ENCODE measurements at places on chromosomes 13 and 19. TPM values are rescaled to one million over a fixed set of nuclear protein-coding genes. Genes with fewer than 3 reads are reported as not detected.

The ZNF813 gene
- 3.8 TPM for total RNA-seq

The ETV2 gene
- 1.1 TPM for total RNA-seq

The CRB3 gene
- 301 TPM for total RNA-seq

The CEACAM19 gene
- 13.7 TPM for total RNA-seq

The SIPA1L3 gene
- 253 TPM for total RNA-seq

The COMP gene
- not detected for total RNA-seq

The OLFM2 gene
- not detected for total RNA-seq

DNA sequence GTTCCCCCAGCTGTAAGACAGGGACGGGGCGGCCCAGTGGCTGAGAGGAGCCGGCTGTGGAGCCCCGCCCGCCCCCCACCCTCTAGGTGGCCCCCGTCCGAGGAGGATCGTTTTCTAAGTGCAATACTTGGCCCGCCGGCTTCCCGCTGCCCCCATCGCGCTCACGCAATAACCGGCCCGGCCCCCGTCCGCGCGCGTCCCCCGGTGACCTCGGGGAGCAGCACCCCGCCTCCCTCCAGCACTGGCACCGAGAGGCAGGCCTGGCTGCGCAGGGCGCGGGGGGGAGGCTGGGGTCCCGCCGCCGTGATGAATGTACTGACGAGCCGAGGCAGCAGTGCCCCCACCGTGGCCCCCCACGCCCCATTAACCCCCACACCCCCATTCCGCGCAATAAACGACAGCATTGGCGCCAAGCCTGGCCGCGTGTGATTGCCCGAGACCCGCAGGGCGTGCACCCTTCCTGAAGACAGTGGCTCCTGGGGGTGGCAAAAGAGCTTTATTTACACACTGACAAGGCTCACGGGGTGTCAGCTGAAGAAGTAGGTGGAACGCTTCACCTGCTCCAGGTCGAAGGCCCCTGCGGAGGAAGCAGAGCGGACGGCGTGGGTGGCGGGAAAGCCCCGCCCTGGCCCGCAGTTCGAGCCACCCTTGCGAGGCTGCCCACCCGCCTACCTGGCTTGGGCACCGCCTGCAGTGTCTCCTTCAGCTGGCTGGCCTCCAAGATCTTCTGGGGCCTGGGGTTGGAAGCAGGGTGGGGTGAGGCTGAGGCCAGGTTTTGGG lies 16.4 kb downstream of the POLRMT start:
- no peak for DNase-seq

GRCh38 chr19:47406711-47407416 lies 12.5 kb downstream of the MEIS3 start:
- no peak for DNase-seq

GRCh38 chr19:41327076-41327575 lies 17.2 kb downstream of the CCDC97 start:
- DNase-seq, result no peak

DNA sequence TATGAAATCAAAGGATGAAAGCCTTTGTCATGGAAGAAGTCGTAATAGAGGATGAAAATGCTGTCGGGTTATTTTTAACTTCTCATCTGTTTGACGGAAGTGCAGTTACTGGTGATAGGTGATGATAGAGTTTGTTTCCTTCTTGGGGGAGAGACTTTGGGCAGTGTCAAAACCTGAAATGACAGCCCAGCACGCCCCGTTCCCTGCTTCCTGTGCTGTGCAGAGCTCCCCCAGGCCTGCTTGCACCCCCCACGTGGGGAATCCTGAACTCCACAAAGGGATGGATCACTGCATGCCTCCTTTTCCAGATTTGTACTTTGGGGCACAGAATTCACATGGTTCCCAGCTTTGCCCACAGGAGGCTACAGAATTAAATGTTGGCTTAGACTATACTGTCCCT lies 102.7 kb downstream of the ATP11A start:
- no peak for DNase-seq

- DNase-seq, result peak; percentile 39
These were observed 518 bp downstream of the KLF2 start for GRCh38 chr19:16325161-16325527.

GRCh38 chr19:18392417-18392816 lies 5.0 kb downstream of the LRRC25 start:
- DNase-seq, result peak; percentile 59

DNA sequence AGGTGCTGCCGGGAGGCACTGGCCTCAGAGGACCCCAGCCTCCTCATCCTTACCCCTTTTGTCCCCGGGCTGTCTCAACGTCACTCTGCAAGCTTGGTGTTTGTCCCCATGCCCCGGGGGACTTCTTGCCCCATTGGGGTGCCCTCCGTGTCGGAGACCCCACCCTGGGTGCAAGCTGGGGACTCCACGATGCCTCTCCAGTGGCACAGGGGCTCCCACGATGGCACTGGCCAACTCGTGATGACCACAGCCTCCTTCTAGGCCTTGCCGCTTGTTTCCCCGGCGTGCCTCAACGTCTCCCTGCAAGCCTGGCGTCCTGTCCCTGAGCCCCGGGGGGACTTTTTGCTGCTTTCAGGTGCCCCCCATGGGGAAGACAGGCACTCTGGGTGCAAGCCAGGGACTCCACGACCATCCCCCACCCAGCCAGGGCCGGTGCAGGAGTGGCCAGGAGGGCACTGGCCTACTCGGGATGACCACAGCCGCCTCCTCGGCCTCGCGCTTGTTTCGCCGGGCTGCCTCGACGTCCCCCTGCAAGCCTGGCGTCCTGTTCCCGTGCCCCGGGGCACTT lies 237.0 kb downstream of the TUBA3C start:
- DNase-seq, result no peak

DNA sequence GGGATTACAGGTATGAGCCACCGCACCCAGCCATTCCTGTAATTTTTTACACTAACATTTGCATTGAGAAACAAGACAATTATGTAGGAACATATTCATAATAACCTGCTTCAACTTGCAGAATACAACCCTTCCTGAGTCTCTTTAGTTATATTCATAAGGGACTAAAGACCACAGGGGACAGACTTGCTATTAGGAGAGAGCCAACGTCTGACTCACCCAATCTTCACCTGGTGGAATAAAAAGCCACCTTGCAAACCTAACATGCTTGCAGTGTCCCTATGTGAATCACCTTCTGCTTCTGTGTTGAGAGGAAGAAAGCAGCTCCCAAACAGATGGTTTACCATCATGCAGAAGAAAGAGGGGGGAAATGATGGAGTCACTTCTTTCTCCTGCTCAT lies 456.1 kb downstream of the PCDH9 start:
- DNase-seq, result no peak

- no peak for DNase-seq
These were observed 6.6 kb upstream of the CEBPG start for GRCh38 chr19:33366897-33367296.

GRCh38 chr19:50331994-50332243 lies 2.7 kb upstream of the KCNC3 start:
- DNase-seq, result no peak

GRCh38 chr13:97493456-97493855 lies 59.5 kb downstream of the RAP2A start:
- DNase-seq, result no peak

DNA sequence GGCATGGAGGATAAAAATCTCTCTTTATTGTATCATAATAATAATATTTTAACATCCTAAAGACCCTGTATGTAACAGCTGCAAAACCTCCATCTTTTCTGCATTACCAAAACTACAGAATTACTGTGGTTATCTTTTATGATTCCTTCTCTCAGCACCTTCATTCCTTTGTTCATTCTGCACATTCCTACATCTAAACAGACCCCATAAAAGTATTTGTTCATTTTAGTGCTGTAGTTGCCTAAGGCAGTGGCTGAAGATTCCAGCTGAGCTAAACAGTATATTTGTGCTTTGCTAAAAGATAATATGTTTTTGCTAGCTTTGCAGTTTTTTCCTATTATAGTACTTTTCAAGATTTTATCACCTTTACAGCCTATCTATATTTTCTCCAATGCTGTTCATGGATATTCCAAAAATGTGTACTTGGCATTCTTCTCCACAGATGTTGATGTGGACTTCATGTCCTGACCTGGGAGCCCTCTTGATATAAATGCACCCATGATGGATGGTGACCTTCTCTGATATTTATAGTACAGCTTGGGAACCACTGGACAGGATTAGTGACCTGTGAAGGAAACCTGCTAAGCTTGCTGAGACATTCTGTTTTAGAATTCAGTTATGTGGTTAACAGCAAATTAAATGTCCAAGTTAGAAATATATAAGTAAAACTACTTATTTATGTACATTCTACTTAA lies 2832.9 kb upstream of the PCDH20 start:
- no peak for DNase-seq

DNA sequence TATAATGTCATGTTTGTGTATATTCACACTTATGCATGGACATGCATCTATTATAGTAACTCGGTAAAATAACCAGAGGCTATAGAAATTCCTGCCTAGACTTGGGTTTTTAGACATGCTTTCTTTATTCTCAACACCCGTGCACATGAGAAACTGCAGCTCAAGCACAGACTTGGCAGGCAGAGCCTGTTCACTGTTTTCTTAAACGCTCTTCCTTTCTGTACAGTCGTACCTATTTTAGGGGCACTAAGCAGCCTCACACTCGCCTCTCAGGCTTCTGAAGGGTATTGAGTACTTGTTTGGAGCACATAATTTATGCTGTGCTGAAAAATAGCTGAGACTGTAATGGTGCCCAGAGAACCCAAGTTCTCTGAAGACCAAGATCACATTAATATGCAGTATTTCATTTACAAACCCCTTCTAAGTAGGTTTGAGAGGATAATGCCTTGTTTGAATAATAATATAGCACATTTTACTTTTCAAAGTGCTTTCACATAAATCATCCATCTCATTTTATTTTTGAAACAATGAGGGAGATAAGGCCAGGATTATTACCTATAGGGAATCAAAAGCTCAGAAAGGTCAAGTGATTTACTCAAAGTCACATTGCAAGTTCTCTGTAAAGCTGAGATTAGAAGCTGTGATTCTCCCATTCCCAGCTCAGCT lies 429.9 kb downstream of the SPRY2 start:
- no peak for DNase-seq

DNA sequence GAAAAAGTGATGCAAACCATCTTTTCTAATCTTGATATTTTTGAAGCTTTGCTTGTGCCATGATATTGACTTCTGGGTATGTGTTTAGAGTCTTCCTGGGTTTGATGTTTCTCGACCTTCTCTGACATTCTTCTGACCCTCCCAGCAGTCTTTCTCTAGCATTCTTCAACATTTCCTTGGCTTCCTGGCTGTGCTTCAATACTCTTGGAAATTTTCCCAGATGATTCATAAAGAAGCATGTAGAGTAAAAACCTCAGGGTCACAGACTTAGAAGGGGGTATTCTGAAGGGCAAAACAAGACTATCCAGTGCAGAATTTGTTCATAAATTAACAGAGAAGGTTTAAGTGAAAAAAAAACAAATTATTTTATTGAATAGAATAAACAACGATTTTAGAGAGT lies 946.3 kb upstream of the PCDH9 start:
- DNase-seq, result no peak

DNA sequence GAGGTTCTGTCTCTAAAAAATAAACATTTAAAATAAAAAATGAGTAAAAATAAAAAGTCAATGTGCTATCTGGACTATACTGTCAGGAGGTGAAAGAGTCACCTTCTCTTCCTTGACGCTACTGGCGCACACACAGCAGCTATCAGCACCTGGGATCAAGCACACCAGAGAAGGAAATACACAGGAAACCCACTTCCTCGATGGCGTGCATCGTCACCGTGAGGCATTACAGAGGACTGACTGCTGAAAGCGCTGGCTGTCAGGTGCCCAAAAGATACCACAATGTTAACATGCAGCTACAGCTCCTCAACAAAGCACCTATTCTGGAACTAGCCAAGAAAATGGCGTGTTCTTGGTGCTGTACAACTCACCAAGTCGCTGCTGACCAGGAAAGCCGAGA lies 6.1 kb downstream of the SLC35E1 start:
- peak; percentile 51 for DNase-seq

- peak; percentile 40 for DNase-seq
These were observed 25.5 kb upstream of the MCF2L start for GRCh38 chr13:112943309-112944125.

DNA sequence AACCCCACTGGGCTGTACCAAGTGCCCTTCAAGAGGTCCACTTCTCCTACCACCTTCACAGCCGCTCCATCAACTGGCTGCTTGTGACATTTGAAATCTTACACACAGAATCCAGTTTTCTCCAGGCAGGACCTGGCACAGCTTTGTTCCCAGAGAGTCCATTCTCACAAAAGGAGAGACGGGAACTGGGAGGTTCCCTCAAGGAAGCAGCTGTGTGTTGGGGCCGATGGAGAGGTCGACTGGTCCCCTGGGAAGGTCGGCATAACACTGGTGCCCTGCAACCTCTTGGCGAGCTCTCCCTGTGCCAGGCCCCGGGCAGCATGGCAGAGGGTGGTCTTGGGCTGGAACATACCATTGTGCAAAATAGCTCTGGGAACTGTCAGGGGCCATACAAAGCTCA lies 21.5 kb downstream of the ELL start:
- no peak for DNase-seq

GRCh38 chr19:7783991-7784423 lies 21.0 kb downstream of the CLEC4M start:
- no peak for DNase-seq

DNA sequence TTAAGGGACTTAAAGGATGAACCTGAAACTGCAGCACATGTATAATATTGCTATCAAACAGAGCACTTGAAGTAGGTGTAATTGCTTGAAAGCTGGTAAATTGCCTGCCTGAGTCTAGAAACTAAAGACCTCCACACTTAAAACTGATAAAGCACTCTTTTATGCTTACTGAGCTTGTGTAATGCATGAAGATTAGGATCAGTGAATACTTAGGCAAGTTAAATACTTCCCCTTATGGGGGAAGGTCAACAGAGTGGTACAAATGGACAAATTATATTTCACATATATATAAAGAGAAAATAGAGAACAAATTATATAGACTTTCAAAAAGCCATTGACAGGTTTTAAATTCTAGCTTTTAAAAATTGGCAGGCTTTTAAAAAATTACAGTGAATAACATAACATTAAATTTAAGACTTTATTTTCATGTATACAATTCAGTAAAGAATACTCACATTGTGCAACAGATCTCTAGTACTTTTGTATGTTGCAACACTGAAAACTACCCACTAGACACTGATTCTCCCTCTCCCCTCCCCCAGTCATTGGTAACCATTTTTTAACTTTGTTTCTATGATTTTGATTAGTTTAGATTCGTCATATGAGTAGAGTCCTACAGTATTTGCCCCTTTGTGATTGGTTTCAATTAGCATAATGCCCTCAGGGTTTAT lies 23.9 kb downstream of the PIBF1 start:
- DNase-seq, result no peak

- DNase-seq, result no peak
These were observed 7.9 kb upstream of the DENND1C start for GRCh38 chr19:6489278-6490061.

DNA sequence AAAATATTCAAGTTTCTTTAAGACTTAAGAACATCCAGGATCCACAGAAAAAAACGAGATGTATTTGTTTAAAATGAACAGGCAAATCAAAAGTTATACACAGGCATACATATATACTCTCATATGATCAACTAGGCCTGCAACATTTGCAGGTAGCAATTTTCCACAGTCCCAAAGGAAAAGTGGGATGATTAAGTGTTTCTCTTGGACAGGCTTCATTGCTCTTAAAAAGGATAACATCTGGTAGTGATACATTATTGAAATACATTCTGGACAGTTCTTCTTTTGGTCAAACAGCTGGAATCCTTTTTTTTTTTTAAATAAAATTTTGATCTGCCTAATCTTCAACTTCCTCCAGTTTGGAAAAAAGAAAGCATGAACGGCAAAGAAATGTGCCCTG lies 114.8 kb upstream of the TDRD3 start:
- no peak for DNase-seq

GRCh38 chr13:42486711-42487198 lies 87.2 kb upstream of the TNFSF11 start:
- no peak for DNase-seq
